Activated CD8-positive, alpha-beta memory T cell treated with anti-CD3 and anti-CD28 coated beads, Interleukin-2, amount 10 ng/mL, durations not matched to agents 7 days and 5 days (primary cell): ENCODE measurements at places on chromosomes 1 and 21.

DNA sequence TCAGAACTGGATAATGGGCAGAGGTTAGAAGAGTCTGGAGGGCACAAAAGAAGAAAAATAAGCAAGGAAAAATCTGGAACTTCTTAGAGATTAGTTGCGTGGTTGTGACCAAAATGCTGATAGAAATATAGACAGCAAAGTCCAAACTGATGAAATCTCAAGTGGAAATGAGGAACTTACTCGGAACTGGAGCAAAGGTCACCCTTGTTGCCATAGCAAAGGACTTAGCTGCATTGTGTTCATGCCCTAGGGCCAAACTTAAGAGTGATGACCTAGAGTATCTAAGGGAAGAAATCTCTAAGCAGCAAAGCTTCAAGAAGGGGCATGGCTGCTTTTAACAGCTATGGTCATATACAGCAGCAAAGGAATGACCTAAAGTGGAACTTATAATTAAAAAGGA, 180.0 kb downstream of the TTLL7 start:
- no peak for DNase-seq

DNA sequence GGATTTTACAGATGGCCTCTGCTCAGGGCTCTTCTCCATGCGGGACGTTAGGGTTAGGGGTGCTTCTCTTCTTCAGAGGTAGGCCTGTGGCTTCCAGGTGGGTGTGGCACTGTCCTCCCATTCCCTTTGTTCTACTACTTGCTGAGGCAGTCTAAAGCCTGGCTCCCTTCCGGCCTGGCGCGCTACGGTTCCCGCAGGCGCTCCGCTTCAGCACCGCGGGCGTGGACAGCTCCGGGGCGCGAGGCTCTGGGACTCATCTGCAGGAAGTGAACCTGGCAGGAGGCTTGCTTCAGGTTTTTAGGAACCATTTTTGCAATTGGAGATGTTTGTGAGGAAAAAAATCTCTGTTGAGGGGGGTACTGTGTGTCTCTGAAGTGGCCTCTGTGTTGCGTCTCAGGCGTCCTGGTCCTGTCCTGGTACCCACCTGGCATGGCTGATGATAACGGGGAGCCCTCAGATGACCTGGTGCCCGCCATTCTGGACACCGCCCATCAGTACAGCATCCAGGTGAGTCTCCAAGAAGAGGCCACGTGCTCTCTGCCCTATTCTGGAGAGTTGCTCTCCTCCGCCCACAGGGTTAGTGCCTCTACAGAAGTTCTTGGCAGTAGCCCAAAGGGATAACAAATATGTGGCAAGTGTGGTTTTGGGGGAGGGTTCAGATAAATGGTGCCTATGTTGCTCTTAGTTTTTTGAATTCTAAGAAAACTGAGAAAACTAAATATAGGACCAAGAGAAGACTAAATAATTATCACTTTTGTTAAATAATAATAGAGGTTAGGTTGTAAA, 1.9 kb downstream of the MANEAL start:
- DNase-seq, result peak; percentile 57

DNA sequence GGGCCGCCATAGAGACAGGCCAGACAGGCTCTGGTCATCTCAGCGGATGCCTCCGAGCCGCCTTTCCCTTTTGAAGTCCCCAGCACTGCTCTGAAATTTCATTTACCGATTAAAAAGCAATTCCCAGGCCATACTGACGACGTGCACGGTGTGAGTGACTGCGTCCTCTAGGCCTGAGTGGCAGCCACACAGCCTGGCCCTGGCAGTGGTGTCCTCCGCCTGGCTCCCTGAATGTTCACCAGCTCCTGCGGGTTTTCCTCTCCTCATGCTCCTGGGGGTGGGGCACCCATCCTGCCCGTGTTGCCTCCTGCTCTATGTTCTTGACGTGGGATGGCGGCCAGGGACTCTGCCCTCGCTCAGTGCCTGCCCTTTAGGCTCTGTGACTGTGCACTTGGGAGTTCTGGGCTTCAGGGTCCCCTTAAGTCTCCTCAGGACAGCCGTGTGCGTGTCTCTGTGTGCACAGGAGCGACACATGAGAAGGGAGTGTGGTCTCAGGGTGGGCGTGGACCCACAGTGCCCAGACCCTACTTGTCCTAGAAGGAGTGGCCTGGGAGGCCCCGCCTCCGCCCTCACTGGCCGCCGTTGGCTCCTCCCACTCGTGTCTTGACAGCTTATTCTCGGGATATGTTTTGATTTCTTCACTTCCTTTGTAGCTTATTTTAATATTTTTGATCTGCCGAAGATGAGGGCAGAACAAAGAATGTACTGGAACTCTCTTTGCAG, 3.6 kb downstream of the SKI start:
- peak; percentile 78 for DNase-seq

DNA sequence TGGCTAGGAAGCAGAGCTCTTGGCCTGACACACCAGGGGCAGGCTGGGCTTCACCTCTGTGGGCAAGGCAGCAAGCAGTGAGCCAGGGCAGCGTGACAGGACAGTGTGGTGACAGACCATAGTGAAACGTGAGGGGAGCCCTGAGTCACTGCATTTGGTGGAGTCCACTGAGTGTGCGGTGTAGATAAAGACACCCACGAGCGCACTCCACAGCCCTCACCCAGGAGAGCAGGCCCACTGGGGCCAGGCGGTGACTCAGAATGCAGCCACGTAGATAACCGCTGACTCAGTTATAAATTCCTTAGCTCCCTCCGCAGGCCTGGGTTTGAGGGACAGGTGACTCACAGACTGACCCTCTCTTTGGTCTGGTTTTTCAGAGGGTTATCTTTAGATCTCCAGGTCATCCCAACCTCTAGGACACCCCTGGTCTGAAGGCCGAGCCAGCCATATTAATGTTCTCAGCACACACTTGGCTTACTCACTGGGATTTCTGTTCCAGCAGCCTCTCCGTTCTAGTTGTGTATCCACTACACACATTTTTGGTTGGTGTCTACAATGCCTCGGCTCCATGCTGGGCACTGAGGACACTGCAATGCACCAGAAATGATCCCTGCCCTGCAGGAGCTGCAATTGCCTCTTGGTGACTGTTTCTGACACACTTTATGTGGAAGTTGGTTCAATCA, 90.2 kb upstream of the TSPAN2 start:
- DNase-seq, result no peak

- no peak for DNase-seq
Measured at GRCh38 chr1:60949826-60950197, 132.5 kb upstream of the NFIA start.
